GM12891 (cell line): ENCODE measurements at places on chromosomes 3 and 15.

DNA sequence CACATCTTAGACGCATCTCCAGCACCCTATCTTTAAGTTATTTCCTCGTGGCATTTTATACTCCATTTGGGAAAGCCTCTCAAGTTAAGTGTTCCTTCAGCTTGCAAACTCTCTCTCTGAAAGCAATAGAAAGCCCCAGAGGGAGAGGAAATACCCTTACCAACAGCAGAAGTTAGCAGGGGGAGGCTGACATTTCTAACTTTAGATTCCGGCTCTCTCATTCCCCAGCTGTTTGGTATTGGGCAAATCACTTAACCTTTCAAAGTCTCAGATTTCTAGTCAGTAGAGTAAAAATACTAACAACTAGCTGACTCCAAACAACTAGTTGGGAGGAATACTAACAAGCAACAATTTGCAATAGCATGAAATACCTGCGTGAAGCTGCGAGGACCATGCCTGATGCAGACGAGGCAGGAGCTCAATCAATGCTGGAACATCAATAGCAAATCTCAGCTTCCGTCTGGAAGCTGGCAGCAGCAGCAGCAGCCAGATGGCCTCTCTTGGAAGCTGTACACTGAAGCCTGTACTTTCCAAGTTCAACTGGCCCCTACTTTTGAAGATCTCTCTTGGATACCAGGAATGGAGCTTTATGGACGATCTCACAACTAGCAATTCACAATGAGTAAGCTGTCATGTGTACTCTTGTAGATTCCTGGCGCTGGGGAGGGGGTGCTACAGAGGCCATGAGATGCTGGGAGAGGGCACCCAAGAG lies 47.8 kb downstream of the THBS1 start:
- no peak for DNase-seq

DNA sequence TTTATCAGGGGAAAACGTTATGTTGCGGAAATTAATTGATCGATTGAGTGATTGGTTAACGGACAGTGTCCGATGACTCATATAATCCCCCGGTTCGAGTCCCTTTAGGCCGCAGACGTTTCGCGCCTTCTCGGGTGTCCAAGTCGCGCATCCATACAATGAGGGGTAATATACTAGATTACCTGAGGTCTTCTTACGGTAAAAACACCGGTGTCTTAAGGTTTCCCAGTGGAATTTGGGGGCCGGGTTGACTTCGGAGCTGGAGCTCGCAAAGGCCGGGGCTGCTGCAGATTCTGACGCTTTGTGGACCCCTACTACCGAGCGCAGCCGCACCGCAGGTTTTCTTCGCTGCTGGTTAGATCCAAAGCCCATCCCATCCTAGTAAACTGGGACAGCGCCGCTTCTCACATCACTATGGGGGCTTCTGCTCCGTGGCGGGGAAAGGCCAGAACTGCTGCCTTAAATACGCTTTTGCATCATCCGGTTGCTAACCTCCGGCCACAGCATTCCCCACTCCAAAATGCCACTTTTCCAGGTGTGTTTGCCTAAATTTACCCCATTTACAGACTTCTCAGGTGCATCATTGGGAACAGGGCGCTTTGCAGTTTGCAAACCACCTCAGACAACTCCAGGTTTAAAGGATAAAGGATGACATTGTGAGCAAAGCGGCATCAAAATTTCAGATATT lies 858 bp upstream of the SACM1L start:
- DNase-seq = no peak

DNA sequence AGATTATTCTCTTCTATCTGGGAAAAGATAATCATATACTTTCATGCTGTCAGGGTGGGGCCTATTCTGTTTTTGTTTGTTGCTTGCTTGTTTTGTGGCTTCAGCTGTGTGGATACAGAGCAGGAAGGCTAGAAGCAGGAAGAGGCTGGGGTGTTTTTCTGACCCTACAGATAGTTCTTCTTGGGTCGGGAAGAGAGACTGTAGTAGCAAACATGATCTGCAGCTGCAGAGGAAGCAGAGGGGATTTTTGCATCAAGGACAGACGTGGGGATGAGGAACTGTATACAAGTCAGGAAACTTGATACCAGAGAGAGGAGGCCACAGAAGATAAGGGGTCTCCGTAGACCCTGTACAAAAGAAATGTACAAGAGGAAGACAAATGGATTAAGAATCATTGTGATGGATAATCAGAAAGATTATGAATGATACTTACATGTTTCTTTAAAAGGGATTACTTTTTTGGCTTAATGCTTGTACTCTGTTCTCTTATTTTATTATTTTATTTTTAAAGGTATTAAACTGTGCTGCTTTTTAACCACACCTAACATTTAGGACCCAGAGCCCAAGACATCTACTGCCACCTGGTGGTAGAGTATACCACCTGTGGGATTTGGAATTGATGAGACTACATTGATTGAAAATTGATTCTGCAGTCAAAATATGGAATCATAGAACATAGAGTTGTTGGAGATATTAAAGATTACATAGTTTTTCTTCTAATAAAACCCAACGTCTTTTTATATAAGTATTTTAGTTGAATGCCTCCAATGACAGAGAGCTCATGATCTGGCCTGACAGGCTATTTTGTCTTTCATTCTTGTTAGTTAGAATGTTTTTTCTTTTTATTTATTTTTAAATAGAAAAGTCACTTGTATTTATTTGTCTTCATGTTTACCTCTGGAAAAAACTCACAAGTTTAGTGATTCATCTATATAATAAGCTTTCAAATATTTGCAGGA lies 87.3 kb upstream of the ROPN1 start:
- no peak for DNase-seq

DNA sequence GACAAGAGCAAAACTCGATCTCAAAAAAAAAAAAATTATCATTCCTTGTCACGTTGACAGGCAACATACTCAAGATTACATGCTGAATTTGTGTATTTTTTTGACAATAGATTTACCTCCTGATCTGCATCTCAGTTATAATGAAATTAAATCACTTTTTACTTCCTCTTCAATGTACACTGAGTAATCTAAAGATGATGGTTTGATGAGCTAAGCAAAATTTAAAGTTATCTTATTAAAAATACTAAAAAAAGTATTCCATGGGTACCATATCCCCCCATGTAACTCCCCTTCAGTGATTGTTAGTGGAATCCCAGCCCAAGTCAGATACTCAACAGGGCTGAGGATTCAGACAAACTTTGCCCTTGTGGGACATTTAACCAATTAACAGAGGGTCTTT lies 463.2 kb downstream of the OCA2 start:
- no peak for DNase-seq

DNA sequence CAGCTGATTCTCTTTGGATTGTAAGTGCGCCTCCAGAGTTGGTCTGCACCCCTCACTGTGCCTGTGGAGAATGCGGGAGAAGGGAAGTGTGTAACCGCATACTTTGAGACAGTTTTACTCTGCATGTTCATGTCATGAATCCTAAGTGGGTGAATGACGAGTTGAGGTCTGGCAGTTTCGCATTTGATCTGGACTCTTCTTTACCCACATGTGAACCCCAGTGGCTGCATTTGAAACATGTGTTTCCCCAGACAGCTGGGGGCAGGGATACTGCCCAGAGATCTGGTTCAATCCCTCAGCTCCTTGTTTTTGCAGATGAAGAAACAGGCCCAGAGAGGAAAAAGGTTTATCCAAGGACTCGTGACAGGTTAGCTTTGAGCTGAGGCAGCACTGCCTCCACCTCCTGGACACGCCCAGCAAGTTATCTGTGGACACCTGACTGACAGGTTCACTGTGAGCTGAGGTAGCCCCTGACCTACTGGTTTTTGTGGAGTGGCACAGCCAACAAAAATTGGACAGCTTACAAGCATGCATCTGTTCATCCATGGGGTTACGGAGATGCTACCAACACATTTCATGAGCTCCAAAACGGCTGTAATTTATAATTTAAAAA lies 207.3 kb downstream of the XXYLT1 start:
- no peak for DNase-seq

GRCh38 chr15:79811406-79812405 lies 85.1 kb downstream of the MTHFS start:
- DNase-seq = no peak

- DNase-seq = no peak
These were observed 123.9 kb downstream of the IL20RB start for GRCh38 chr3:137081711-137082110.

- no peak for DNase-seq
These were observed 226.2 kb upstream of the CTNNB1 start for GRCh38 chr3:40973141-40973540.
